ENCODE measurements at places on chromosomes 5 and 9.
A peak's percentile ranks its signal among the peaks of the same experiment; 100 is the strongest.

DNA sequence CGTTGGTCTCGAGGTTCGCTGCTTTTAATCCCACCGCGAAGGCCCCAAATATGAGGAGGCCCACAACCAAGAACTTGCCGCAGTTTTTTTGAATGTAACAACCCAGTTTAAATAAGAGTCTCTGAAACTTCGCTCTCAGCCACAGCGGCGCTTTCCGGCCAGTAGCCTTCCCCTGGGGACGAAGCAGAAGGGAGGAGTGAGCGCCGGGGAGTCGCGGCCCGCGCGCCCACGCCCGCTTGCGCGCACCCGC, 10.4 kb downstream of the PTCH1 start:
- DNase-seq, result no peak

DNA sequence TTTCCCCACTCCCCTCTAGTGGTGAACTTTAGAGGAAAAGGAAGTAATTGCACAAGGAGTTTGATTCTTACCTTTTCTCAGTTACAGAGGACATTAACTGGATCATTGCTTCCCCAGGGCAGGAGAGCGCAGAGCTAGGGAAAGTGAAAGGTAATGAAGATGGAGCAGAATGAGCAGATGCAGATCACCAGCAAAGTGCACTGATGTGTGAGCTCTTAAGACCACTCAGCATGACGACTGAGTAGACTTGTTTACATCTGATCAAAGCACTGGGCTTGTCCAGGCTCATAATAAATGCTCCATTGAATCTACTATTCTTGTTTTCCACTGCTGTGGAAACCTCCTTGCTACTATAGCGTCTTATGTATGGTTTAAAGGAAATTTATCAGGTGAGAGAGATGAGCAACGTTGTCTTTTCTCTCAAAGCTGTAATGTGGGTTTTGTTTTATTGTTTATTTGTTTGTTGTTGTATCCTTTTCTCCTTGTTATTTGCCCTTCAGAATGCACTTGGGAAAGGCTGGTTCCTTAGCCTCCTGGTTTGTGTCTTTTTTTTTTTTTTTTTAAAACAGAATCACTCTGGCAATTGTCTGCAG, 25.3 kb downstream of the SLC22A5 start:
- DNase-seq, result no peak

DNA sequence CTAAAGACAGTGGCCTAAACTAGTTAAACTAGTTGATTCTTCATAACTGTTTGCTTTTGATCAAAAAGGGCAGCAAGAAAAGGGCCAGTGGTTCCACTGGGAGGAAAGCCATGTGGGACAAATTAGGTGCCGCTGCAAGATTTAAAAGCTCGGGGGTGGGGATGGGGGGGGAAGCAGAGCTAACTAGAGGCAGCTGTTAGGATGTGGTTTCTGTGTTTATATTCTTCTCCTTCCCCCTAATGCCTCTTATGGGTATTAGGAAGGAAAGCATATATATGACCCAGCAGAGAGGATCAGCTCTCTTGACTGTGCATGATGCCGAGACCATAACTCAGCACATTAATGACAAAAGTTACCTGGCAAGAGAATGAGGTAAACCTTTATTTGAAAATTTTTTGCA, 65.7 kb downstream of the EFNA5 start:
- DNase-seq, result no peak

DNA sequence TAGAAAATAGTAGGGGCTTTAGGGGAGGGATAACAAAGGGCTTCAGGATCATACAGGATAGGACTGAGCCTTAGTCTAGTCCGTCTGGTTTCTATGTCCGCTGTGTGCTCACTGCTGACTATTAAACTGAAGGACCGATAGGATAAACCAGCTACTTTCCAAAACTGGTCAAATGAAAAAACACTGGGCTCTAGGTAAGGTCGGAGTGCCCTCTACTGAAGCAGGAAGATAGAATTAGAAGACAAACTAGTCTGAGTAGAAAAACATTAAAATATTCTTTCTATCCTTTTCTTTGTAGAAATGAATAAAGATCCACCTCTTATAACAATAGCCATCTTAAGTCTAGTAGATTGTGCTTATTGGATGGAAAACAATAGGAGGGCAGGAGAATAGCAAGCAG, 133.6 kb downstream of the CEMIP2 start:
- DNase-seq, result no peak

- DNase-seq, result no peak
These were observed 228.7 kb upstream of the NR4A3 start for GRCh38 chr9:99592834-99593574.

DNA sequence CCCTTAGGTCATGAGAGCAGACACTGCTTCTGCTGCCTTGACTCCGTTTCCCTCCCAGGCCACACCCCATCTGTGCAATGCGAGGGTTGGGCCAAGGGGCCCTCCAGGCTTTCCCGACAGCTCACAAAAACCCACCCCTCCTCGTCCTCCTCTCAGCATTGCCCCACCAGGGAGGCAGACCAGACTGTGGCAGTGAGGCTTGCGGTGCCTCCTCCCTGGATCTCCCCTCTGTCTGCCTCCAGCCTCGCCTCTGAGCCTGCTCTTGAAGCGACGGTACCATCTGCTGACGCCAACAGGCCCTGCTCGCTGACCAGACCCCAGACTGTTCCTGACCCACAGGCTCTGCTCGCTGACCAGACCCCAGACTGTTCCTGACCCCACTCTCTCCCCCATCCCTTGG, 99.2 kb upstream of the CACNA1B start:
- no peak for DNase-seq

DNA sequence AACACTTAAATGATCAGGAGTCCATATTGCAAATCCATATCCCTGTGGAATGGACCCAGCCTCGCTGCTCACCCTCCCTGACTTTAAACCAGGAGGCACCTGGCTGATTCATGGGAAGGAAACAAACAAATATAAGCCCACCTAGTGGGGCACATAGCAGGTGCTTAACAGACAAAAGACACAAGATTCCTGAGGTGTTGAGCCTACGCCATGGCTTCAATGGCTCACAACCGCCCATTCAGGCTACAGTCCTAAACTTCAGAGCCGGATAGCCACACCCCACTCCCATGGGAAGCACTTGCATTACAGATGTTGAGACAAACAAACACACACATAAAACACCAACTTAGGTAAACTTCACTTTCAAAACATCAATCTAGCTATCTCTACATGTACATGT, 359.9 kb downstream of the ICE1 start:
- no peak for DNase-seq

- DNase-seq, result no peak
These were observed 36.7 kb upstream of the RIC1 start for GRCh38 chr9:5592231-5592630.

- no peak for DNase-seq
These were observed 77.0 kb downstream of the GDA start for GRCh38 chr9:72226146-72226812.

DNA sequence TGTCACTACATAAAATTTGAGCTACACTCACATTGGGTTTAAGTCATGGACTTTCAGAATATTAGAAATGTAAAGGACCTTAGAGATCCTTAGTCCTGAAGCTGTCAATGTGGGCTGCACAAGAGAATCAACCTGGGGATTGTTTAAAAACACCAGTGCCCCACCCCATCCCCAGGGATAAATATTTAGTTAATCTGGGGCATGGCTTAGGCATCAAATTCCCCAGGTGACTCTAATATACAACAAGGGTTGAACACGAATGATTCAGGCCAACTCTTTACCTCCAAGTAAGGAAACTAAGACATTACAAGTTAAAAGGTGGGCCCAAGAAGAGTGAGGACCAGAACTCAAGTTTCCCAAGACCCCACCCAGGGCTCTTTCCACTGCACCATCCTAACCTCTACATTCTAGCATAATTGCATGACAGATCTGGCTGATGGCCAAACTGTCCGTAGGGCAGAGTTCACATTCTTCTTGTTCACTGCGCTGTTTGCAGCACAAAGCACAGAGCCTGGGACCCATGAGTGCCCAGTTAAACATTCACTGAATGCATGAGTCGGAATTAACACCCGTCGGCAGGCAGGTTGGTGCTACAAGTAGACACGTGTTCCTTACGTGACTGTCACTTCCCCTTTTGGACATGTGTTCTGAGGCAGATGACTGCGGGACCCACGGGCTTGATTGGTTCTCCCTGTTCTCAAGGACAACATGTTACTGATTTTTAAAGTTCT, 25.2 kb downstream of the CYFIP2 start:
- DNase-seq, result no peak

GRCh38 chr5:36491856-36492255, 114.5 kb upstream of the SLC1A3 start:
- no peak for DNase-seq

- DNase-seq, result no peak
These were observed 16.5 kb downstream of the FGF18 start for GRCh38 chr5:171435908-171436307.

GRCh38 chr5:86665984-86666760, 48.4 kb downstream of the COX7C start:
- no peak for DNase-seq

DNA sequence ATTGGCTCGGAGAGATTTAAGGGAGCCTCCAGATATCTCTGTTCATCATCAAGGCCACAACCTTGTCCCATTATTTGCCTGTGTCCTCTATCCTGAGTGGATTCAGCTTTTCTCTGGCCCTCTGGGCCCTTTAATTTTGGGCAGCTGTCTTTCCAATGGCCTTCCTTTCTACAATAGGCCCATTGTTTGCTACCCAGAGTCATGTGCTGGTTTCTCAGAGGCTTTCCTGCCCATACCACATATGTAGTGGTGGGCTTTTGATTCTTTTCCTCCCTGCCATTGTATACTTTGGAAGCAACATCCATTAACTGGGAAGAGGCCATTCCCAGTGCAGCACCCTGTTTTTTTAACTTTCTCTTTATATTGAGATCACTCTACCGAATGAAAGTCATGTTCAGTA, 233.9 kb upstream of the SGCD start:
- DNase-seq, result no peak

DNA sequence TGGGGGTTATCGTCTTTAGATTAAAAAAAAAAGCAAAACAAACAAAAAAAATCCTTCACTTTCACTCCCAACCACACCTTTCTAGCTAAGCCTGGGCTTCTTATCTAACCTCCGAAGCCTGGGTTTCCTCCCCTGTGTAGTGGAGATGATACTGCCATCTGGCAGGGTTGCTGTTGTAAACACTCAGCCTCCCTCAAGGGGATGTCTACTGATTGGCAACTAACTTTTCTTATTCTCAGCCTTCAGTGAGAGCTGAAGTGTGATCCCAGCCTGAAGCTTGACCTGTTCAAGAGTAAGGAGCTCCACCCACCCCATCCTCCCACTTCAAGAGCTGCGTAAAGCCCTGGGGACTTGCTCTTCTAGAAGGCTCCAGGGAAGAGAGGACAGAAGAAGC, 21.5 kb upstream of the WWC1 start:
- DNase-seq, result no peak

- no peak for DNase-seq
These were observed 1505.2 kb upstream of the CDH9 start for GRCh38 chr5:28543473-28544098.

GRCh38 chr9:126788046-126788445, 16.8 kb upstream of the ZBTB43 start:
- no peak for DNase-seq

- no peak for DNase-seq
These were observed 468.9 kb downstream of the ACTL7B start for GRCh38 chr9:108386859-108387384.

GRCh38 chr9:101479338-101480030, 43.9 kb upstream of the ALDOB start:
- DNase-seq, result no peak

DNA sequence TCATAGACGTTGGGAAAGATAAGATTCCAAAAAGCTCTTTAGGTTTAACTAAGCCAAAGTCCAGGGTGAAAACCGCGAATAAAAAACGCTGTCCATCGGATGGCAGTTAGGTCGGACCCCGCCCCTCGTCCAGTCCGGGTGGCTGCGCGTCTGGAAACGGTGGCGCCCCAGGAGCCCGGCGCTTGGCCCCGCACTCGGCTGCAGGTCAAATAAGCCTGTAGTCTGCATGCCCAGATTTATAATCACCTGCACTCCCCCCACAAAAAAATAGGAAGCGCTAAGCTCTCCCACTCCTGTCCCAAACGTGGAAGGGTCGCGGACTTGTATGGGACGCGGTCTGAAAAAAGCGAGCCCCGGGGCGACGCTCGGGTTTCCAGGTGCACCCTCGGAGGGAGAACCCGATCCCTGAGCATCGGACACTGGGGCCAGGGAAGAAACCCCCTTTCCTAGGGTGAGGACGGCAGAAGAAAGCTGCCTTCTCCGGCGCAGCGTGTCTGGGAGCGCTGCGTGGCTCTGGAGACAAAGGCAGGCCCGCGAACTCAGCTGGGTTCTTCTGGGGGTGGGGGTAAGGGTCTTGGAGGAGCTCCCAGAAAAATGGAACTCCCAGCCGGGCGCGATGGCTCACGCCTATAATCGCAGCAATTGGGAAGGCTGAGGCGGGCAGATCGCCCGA, 923 bp upstream of the ZBTB5 start:
- peak; percentile 56 for DNase-seq

- no peak for DNase-seq
These were observed 346.9 kb upstream of the ARRDC3 start for GRCh38 chr5:91730026-91730425.

GRCh38 chr9:125635888-125636287, 71.1 kb downstream of the MAPKAP1 start:
- DNase-seq, result no peak

GRCh38 chr5:144083185-144083584, 87.3 kb downstream of the YIPF5 start:
- no peak for DNase-seq

DNA sequence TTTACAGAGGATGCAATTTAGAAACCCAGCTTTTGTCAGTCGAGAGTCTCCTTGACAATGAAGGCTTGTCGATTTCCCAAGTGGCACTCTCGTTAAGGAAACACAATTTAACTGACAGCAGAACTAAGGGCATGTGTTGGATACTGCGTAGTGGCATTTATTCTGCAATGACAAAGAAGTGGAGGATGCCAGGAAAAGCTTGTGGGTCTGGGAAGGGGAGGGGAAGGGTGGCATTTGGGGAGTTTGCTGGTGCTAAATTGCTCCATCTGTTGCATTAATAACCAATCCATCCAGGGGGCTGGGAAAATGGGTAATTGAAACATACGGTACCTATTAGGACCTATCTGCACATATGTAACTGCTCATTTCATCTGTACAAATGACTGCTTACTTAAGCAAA, 190.6 kb downstream of the NSG2 start:
- no peak for DNase-seq

DNA sequence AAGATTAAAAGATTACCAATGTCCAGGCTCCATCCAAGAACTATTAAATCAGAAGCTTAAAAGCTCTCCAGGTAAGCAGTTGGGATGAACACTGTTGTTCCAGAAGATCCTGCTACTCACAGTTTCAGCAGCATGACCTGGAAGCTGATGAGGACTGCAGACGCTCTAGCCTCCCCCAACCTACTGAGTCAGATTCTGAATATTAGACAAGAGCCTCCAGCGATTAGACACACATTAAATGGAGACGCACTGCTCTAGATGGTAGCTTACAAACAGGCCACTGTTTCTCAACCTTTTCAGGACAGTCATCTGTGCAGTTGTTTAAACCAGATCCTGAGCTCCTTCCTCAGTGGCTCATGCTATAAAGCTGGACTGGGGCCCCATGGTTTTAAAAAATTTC, 54.3 kb downstream of the MTMR12 start:
- DNase-seq, result no peak

Data from HTR-8/SVneo (cell line).